ENCODE measurements at places on chromosomes 3 and 15.
A peak's percentile ranks its signal among the peaks of the same experiment; 100 is the strongest.

DNA sequence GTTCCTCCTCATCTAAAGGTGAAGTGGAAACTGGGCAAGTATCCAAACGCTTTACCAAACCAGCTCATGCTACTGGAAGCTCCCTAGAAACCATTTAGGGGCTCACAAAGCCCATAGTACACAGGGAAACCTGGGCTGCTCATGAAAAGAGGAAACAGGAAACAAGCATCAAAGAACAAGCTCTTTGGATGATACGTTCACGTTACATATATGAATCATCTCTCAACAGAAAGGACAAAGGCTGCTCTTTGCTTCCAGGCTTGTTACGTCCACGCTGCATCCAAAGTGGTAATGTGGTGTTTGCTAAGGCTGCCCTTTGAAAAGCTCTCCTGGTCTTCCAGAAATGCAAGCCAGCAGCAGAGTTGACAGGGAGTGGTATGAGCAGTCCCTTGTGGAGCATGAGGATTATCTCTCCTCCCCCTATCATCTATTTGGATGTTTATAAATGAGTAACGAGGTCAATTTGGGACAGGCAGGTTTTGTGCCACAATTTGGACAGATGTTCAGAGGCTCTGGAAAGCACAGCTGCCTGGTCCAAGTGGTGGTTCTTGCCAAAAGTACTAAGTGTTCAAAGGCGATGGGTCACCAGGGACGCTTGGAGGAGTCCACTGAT is 98.0 kb upstream of the RORA start:
- DNase-seq = no peak

- DNase-seq = no peak
These were observed 78.2 kb downstream of the TPRG1 start for GRCh38 chr3:189249987-189250386.

DNA sequence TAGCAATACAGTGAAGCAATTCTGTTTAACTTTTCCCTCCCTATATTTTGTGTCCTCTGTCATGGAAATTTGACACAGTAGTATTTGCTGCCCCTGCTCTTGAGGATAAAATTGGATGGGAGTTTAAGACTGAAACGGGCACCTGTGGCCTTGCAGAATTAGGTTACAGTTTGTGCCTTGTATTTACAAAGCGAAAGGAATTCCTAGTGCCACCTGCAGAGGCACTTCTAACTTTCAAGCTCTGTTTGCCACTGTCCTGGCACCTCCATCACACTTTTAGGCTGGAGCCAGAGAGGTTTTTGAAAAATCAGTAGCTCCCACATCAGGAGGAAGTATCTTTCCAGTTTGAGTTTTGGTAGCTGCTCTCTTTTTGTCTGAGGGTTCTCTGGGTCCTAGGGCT is 39.5 kb downstream of the CD86 start:
- no peak for DNase-seq

GRCh38 chr3:186643493-186643892 is 3.3 kb downstream of the FETUB start:
- no peak for DNase-seq

DNA sequence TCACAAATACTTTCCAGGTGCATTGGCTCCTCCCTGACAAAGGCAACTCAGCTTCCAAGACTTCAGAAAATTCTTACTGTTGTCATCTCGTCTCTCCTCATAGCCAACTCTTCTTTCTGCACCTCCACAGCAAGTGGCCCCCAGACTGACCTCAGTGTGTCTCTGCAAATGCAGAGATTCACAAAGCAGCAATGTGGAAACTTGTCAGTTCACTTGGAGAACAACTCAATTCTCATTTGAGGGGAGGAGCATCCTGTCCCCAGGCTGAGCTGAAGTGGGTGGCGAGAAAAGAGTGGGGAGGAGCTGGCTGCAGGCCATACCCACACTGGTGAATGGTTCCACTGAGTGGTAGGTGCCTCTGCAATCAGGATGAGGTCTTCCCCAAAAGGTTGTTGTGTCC is 248.7 kb upstream of the IL12A start:
- no peak for DNase-seq

GRCh38 chr3:71258116-71258515 is 325.4 kb downstream of the FOXP1 start:
- DNase-seq = no peak

DNA sequence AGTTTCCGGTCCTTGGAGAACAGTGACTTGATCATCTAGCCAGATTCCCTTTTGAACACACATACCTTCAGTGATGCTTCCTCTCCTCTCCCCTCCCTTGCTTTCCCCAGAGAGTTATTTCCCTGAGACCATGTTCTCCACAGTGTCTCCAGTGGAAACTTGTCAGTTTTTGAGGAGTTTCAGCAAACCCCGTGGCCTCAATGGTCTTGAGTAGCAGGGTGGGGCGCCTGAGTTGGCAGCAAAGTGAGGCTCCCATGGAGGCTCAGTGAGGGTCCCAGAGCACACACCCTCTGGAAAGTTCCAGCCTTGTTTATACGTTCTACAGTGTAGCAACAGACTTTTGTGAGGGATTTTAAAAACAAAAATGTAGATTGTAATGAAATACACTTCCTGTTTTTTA is 135.1 kb downstream of the LRRC28 start:
- no peak for DNase-seq

GRCh38 chr15:90191794-90192509 is 9.2 kb upstream of the SEMA4B start:
- DNase-seq = no peak

DNA sequence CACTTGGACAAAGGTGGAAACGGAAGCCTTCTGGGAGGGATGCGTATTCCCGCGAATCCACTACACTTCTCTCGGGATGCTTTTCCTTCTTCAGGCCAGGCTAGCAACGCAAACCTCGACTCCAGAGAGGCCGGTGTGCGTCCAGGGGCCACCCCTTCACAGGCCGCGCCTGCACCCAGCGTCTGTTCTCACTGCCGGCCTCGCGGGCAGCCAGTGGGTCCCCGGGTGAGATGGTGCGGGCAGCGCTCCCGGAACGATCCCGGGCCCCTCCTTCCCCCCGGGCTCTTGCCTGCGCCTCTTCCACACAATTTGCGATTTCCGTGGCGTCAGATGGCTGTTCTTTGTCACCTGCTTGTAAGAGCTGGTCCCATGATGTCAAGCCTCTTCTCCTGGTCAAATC is 27.3 kb downstream of the GABRA5 start:
- no peak for DNase-seq

DNA sequence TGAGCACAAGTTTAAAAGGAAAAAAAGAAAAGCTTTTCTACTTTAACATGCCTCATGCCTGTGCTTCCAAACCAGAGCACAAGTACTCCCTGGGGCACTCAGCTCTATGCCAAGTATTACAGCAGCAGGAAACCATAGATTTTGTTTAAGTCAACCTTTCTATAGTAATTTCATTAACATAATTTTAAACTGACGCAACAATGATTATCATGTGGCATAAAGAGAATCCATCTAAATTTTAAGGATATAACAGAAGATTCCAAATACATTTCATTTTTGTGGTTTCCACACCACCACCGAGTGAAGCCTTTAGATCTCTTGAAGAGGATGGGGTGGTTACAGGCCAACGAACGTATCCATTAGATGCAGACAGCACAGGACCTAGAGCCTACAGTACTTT is 112.1 kb downstream of the TNIK start:
- DNase-seq = no peak

GRCh38 chr3:105093371-105094252 is 273.1 kb upstream of the ALCAM start:
- no peak for DNase-seq

DNA sequence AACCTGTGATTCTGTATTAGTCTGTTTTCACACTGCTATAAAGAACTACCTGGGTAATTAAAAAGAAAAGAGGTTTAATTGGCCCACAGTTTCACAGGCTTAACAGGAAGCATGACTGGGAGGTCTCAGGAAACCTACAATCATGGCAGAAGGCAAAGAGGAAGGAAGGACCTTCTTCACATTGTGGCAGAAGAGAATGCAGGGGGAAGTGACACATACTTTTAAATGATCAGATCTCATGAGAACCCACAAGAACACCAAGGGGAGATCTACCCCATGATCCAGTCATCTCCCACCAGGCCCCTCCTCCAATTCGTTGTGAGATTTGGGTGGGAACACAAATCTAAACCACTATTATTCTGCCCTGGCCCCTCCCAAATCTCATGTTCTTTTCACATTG is 6.1 kb downstream of the ZKSCAN7 start:
- DNase-seq = no peak

DNA sequence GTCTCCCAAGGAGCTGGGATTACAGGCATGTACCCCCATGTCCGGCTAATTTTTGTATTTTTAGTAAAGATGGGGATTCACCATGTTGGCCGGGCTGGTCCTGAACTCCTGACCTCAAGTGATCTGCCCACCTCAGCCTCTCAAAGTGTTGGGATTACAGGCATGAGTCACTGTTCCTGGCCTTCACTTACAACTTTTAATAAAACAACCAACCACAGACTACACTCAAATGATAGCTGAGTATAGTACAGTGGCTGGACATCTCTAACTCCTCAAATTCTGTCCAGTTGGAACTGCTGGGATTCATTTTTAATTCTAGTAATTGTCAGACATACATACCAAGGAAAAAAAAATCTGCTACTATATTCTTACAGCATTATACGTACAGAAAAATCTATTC is 71.0 kb downstream of the PBRM1 start:
- DNase-seq = no peak

GRCh38 chr3:139264375-139264774 is 79.4 kb upstream of the MRPS22 start:
- DNase-seq = no peak

DNA sequence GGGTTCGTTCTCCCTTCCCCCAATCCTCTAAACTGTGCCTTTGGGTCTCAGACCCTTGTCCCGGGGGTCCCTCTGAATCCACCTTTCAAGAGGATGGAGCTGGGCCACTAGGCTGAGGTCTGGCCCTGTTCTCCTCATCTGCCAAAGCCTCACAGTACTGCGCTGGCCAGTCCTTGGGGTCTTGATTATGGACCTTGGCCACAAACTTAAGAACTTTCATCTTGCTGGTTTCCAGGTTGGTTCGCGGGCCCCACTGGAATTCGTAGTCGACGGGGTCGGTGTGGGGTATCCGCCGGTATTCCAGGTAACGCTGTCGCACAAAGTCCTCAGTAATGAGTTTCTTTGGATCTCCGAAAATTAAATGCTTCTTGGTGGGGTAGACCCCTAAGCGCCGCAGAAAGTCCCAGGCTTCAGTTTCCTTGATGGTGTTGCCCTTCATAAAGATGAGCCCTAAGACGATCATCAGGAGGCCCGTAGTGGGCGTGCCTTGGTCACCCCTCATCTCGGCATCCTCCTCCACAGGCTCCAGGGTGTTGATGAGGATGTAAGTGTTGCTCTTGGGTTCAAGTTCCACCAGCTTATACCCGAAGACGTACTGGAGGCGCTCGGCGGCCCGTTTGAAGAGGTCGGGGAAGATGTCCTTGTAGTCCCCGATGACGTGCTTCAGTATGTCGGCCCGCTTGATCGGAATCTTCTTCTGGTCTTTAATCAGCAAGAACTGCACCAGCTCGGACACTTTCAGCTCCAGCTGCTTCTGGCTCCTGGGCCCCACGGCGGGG is 727 bp downstream of the NSMCE3 start:
- no peak for DNase-seq

DNA sequence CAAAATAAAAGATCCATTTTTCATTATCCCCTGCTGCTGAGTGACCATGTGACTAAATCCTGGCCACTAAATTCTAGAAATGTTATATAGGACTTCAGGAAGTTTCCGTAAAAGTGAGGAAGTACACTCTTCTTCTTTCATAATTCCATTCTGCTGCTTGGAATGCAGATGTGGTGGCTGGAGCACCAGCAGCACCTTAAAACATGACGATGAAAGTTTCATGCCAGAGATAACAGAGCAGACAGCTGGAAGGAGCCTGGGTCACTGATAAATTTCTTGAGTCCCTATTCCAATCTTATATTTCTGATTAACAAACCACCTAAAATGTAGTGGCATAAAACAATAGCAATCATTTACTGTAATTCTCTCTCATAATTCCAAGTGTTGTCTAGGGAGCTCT is 238.7 kb downstream of the TBL1XR1 start:
- DNase-seq = no peak

- DNase-seq = no peak
These were observed 20.3 kb upstream of the RAB6B start for GRCh38 chr3:133915685-133916658.

DNA sequence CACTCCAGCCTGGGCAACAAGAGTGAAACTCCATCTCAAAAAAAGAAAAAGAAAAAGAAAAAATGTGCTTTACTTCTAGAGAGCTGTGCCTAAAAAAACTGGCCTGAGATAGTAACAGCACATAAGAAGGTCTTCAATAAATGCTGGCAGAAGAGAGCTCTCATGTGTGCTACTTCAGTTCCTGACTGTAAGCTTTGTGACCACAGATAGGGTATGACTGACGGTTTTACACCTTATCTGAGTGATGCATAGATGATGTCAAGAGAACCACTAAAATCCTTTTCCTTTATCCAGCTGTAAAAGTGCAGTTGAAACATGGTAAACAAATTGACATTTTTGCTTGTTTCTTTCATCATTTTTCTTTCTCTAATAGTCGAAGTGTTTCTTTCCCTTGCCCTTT is 127.9 kb downstream of the C3orf70 start:
- DNase-seq = no peak

DNA sequence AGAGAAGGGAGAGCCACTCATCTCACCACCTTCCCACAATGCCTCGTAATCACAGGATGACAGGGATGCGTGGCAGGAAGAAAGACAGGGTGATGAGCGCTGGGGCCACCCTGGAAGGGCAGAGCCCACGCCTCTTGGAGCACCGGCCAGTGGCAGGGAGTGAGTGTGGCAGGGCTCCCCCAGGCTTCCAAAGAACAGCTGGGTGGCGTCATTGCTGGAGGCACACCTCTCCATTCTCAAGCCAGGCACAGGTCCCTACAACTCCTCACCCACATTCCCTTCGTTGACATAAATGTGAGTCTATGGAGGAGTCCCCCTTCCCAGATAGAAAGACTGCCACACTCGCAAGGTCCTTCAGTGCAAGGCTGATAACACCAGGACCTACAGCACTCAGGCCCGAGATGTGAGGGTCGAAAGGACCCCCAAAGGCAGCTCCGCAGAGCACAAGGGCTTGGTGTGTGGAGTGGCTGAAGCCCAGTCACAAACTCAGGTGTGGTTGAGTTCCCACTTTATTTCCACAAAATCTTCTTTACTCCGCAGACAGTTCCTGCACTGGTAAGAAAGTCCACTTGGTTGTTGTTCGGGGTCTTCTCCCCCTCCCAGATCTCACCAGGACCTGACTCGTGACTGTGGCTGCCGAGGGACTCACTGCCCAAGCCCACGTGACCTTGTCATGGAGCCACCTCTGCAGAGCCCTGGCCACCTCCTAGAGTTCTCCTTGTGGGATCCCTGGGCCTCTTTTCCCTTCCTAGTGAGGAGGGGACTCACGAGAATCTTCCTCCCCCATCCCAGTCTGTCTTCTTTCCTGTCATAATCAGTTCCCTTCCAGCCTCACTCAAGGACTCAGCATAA is 22.4 kb upstream of the CORO2B start:
- no peak for DNase-seq

GRCh38 chr15:47293466-47294162 is 423.7 kb upstream of the SEMA6D start:
- peak; percentile 95 for DNase-seq

GRCh38 chr3:53739966-53740365 is 106.3 kb downstream of the CHDH start:
- no peak for DNase-seq

- DNase-seq = no peak
These were observed 39.5 kb upstream of the DGKG start for GRCh38 chr3:186401556-186401955.
